NCI-H510A treated with DMSO at 0.1 percent for 48 hours (cell line): ENCODE measurements at places on chromosomes 5 and 9.

GRCh38 chr5:139403787-139404483, at the start of gene SPATA24:
Gene SPATA24 (minus strand): TSS chr5:139404089. CDS start chr5:139404060, 29 bp downstream.
- peak; percentile 87 for DNase-seq

- no peak for DNase-seq
Measured at GRCh38 chr9:123339666-123340510, 16.1 kb upstream of the CRB2 start.

- no peak for DNase-seq
Measured at GRCh38 chr5:135478938-135479337, 26.8 kb upstream of the TIFAB start.

GRCh38 chr9:131984564-131984963, 95.1 kb downstream of the MED27 start:
- DNase-seq, result no peak

DNA sequence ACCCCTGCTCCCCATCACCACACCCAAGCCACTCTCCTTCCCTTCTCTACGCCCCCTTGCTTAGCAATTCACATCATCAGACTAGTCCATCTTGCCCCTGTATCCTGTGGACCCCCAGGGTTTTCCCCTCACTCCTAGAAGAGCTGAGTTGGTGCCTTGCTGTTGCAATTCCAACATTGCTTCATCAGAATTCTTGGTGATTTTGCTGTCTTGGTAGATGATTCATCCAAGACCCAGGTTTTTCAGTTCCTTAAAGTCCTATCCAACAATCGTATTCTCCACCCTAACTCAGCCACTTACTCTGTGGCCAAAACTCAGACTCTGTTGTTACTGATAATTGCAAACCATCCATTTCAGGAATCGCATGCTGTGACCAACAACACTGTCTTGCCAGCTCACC, 21.4 kb upstream of the CCNJL start:
- DNase-seq, result no peak

DNA sequence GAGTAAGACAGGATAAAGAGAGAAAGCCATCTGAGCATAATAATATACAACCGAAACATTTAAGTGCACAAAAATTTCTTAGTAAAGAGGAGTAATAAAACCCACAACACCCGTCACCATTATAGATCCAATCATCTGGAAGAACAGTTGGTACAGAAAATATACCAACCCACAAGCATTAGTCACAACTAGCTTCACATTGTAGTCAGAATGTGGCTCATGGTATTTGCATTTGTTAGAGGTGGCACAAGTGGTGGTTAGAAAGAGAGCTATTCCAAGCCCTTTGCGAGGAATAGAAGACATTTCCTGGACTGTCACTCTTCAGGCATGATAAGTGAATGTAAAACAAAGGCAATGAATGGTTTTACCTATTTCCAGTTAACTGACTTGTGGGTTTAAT, 677.5 kb upstream of the ST8SIA4 start:
- DNase-seq, result no peak

DNA sequence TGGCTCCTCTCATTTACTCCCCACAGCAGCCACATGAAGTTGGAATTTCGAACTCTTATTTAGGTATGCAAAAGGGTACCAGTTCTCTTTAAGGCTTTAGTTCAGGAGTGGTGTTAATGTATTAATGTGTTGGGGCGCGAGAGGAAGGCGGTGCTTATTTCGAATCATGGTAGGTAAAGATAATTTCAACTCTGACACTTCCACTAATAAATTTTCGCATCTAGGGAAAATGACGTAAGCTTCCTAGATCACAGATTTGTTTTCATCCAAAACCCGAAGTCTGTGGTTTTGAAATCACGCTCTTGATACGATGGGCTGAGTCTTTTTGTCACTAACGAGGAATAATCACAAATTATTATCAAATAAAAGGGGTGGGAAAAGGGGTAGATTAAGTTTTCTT, 681 bp downstream of the PPWD1 start:
- no peak for DNase-seq

GRCh38 chr5:45399041-45399440, 297.1 kb downstream of the HCN1 start:
- no peak for DNase-seq

DNA sequence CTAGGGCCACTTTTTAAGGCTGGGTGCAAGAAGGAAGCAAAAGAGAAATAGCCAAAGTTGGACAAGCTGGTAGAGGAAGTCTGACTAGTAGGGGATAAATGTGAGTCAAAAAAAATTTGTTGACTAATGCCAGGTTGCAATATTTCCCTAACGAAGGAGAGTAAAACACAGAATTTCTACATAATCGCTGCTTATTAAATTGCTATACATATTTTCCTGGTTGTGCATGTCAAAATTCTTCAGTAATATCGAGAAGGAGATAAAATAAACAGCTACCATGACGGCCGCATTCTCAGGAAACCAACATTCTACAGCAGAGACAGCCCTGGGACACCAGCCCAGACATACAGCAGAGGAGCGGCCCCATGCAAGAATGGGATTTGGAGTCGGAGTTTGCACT, 148.3 kb downstream of the ESM1 start:
- no peak for DNase-seq

DNA sequence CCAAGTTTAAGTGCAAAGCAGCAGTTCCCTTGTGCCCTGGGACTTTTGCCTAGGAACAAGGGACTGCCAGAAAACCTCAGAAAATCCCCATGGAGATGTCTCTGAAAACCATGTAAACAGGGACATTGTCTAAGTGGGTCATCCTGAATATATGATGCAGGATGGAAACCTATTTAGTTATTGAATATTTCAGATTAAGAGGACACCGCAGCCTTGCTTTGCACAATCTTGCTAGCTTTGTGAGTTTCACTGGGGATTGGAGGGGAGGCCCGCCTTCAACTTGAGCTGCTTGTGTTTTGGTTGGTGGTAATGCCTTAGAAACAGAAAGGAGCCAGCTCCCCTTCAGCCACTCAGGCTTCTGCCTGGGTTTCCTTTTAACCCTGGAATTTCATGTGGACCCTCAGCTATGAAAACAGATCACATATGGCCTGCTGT, 112.8 kb downstream of the C9orf152 start:
- DNase-seq, result no peak

- no peak for DNase-seq
Measured at GRCh38 chr5:54738118-54738972, 220.8 kb downstream of the SNX18 start.

GRCh38 chr9:30967476-30967875, 1417.0 kb upstream of the ACO1 start:
- no peak for DNase-seq

GRCh38 chr9:72931897-72932296, 21.0 kb downstream of the ALDH1A1 start:
- no peak for DNase-seq

DNA sequence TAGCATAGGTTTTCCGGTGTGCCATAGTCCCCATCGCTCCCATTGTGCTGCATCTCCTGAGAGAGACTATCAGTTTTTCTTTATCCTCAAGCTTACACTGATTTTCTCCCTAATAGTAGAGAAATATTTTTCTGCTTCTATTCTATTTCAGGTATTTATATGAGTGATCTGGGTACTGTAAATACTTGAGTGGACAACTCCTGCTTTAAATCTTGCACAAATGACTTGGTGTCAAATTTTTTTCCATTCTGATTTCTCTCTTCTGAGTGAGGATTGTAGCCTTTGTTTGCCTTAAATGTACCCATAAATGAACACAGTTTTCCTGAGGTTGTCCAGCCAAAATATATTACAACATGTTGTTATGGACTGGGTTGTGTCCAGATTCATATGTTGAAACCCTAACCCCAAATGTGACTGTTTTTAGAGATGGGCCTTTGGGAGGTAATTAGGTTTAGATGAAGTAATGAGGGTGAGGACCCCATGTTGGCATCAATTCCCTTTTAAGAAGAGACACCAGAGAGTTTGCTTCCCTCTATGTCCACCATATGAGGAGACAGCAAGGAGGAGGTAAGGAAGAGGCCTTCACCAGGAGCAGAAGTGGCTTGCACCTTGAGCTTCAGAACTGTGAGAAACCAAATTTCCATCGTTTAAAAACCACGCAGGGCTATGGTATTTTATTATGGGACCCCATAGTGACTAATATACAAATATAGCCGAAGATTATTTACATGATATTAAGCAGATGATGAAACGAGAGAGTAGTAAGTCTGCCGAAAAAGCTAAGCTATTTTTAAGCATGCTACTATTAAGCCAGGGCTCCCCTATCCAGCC, 336.4 kb upstream of the MPDZ start:
- DNase-seq, result no peak

DNA sequence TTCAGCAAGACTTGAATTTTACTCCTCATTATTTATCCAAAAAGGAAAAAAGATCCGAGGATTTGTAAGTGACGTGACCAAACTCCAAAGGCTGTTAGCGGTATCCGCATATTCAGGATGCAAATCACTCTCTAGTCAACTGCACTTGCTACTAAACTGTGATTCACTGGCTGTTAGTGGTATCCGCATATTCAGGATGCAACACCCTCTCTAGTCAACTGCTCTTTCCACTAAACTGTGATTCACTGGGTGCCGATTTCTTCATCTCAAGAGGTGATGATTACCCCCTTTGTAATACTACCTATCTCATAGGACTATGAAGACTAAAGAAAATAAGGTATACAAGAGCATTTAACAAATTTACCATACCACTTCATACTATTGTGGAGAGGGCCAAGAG, 5.7 kb downstream of the MAPKAP1 start:
- no peak for DNase-seq

- DNase-seq, result no peak
Measured at GRCh38 chr5:32160228-32160627, 13.9 kb downstream of the GOLPH3 start.

- DNase-seq, result no peak
Measured at GRCh38 chr5:90368454-90369246, 40.9 kb downstream of the CETN3 start.

DNA sequence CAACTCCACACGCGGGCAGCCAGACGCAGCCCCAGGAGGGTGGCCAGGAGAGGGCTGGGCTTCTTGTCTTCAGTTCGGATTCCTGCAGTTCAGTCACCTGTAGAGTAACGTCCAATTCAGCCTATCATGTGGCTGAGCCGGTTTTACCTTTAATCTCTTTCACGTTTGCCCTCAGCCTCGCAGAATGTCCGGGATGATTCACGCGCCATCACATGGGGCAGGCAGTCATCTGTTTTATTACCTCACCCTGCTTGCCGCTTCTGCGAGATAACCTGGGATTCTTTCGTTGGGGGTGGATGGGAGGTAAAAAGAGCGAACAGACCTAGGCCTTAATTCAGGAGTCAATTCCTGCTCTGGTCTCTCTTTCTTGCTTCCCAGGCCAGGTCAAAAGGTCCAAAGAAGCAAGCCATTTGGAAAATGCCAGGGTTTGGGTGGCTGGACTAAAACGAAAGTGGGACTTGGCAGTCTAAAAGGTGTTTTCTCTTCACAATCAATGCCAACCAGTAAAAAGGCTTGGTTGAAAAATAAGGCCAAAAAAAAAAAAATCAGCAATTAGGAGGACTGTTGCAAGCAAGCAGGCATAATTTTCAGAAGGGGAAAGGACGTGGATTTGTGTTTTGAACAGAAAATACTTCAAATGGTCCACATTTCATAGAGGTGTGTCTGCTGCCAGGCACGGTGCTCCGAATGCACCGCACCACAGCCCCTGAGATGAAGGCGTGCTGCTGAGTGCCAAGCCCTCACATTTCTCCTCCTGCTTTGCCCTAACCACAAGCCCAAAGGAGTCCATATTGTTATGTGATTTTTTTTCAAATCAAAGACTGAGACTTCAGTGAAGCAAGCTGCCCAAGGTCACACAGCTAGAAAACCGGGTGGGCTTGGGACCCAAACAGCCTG, 2.8 kb upstream of the WWC1 start:
- no peak for DNase-seq
